ENCODE measurements at places on chromosomes 1 and 21.

DNA sequence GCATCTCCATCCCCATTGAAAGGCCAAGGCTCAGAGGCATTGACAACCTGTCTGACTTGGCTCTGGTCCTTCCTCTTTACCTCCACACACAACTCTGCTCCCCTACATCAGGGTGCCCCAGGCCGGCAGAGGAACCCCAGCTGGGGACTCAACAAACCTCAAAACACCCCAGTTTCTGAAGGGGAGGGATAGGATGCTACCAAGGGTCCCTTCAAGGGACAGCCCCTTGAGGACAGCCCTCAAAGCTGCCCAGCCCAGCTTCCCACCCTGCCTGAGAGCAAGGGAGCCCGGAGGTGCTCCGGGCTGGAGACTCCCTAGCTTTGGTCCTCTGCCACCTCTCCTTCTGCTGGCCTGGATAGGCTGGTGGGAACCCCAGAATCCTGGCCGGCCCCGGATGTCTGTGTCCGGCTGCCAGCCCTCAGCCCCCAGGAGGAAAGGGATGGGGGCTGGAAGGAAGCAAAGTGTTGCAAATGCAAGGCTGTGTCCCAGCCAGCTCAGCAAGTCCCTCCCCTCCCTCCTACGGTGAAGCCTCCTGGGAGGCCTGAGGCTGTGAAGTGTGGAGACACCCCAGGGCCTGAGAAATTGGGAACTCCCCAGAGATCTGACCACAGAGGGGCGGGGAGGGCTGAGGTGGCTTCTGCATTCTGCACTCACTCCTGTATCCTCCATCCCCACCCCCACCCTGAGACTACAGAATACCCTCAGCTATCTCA, 1.1 kb upstream of the MARCKSL1 start:
- peak; percentile 38 for DNase-seq

GRCh38 chr1:220123889-220124288, 30.0 kb downstream of the IARS2 start:
- DNase-seq, result peak; percentile 49

DNA sequence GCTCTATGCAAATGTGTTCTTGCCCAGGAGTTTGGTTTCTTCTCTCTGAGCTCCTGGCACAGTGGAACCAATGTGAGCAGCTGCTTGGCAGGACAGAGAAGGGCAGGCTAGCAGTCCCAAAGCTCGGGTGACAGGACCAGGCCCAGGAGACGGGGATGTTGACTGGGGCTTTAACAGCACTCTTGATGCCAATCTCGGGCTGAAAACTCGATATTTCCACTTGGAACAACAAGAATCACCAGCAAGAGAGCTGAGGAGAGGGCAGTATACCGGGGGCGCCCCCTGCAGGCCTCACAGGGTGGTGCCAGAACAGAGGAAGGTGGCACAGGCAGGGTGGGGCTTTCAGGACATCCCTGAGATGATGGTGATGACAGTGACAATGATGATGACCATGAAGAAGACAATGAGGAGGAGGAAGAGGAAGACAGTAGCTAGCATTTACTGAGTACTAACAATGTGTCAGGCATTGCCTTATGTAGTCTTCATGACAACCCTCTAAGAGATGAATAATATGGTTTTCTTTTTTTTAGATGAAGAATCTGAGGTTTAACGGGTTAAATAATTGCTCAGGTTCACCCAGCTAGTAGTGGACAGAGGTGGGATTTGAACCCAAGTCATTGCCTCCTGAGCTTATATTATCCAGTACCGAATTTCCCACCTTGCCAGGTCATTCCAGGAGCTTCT, 2.7 kb upstream of the KCNJ9 start:
- peak; percentile 79 for DNase-seq

DNA sequence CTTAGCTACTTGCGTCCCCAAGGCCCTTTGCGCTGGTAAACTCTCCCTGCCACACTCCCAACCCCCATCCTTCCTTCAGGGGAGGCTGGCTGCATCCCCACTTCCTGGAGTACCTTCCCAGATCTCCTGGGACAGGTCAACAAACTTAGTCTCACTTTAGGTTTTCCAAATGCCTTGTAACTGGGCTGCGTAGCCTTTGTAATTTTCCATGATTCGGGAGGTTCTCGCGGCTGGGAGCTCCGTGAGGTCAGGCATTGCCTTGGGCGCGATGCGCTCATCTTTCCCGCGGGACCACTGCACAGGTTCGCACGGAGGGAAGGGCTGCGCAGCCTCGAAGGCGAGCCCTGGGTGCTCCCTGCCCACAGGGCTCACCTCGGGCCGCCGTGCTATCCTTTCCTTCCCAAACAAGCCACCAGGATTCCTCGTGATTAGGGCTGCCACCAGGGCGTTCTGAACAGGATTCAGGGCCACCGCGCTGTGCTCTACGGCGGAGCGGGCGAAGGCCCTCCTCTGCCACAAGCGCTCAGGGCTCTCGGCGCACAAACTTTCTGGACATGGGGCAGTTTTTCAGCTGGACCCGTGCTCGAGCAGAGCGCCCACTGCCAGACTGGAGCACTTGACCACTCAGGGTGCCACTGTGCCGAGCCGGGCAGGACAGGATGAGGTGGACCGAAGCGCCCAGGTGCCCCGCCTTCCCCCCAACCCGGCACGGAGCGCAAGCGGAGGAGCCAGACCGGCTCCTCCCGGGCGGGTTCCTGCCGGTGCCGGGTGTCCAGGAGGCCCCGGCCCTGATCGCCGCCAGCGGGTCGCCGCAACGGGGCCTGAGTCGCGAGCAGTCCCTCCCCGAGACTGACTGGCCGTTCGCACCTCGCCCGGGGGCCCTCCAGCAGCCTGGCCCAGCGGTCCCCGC, 1.1 kb downstream of the TMPRSS2 start:
- DNase-seq, result no peak

- peak; percentile 55 for DNase-seq
Observed at GRCh38 chr1:63322114-63322943, at the start of gene FOXD3. FOXD3 (plus strand) TSS chr1:63322567; CDS start chr1:63323059, 492 bp downstream.

DNA sequence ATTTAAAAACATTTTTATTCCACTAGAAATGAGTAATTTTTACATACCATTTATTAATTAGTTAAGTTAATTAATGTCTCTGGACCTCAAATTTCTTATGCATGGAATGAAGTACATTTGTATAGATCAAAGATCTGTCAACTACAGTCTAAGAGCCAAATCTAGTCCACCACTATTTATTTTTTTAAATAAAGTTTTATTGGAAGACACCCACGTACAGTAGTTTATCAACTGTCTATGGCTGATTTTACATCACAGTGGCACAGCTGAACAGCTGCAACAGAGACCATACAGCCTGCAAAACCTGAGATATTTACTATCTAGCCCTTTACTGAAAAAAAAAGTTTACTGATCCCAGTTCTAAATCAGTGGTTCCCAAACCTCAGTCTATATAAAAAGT, 188.6 kb upstream of the HP1BP3 start:
- no peak for DNase-seq

DNA sequence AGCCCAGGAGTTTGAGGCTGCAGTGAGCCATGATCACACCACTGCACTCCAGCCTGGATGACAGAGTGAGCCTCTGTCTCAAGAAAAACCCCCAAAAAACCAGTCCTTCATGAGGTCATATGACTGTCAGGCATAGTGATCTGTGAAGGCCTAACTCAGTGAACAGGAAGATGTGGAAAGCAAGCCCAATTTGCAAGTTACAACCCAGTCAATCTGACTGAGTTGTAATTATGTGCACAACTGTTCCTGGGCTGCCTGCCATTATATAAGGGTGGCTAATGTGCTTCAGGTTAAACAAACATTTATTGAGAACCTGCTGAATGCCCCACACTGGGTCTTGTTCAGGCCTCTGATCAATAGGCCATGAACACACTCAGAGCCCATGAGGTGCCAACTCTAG, 38.2 kb upstream of the KIRREL1 start:
- no peak for DNase-seq

DNA sequence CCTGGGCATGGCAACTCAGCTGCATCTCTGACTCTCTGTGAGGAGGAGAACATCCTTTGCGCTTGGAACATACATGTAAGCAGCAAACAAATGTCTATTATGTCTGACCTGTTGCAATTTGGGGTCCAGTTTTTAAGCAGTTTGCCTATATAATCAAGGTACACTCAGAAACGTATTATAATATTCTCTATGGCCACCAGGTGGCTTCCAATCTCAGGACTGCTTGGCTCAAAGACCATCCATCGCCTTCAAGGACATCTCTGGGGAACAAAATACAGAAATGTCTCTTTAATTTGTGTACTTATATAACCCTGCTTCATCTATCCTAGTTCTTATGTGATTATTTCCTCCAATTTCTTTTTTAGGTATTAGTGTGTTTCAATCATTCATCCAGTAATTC, 227.2 kb downstream of the OLFM3 start:
- peak; percentile 32 for DNase-seq

GRCh38 chr1:31701091-31701736, 2.6 kb downstream of the COL16A1 start:
- DNase-seq, result no peak

DNA sequence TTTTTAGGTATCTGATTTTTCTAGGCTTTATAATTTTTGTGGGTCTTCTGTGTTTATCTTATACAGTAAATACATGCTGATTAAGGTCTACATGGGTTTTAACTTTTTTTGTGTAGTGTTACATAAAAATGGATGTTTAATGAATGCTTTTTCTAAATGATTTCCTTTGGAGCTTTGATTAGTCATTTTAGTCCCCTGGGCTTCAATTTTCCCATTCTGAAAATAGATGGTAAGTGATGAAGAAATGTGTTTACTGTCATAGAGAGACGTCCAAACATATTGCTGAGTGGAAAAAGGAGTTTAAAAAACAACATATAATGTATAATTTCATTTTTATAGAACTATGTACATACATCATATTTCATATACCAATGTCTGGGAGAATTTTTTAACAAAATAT, 140.9 kb upstream of the HMCN1 start:
- DNase-seq, result no peak

DNA sequence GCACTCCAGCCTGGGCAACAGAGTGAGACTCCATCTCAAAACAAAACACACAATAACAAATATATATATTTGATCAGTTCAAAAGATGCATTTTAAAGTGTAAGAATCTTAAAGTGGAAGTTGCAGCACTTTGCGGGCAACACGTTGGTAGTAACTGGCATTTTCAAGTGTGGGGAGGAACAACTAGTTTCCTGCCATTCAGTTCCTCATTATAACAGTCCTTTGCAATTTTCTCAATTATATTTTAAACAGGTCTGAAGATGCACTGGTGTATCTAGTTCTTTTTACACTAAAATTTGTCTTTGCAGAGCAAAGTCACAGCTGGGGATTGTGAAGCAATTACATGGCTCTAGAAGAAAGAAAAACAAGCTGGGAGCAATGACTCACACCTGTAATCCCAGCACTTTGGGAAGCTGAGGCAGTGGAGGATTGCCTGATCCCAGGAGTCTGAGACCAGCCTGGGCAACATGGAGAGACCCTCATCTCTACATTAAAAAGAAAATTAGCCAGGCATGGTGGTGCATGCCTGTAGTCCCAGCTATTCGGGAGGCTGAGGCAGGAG, 25.3 kb downstream of the RRAGC start:
- DNase-seq, result no peak

DNA sequence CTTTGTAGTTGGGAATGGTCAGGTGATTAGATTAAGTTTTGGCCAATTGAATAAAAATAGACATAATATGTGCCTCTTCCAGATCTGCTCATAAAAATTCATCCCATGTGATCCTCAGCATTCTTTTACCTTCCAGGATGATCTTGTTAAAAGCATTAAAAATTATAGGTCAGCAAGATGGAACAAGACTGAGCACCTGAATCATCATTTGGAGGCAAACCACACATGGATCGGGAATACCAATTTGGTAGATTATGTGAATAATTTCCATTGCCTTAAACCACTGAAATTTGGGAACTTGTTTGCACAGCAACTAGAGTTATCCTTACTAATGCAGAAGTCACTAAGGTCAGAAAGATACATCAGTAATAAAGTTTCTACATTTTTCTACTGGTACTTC, 681.4 kb upstream of the ADGRL2 start:
- DNase-seq, result no peak

DNA sequence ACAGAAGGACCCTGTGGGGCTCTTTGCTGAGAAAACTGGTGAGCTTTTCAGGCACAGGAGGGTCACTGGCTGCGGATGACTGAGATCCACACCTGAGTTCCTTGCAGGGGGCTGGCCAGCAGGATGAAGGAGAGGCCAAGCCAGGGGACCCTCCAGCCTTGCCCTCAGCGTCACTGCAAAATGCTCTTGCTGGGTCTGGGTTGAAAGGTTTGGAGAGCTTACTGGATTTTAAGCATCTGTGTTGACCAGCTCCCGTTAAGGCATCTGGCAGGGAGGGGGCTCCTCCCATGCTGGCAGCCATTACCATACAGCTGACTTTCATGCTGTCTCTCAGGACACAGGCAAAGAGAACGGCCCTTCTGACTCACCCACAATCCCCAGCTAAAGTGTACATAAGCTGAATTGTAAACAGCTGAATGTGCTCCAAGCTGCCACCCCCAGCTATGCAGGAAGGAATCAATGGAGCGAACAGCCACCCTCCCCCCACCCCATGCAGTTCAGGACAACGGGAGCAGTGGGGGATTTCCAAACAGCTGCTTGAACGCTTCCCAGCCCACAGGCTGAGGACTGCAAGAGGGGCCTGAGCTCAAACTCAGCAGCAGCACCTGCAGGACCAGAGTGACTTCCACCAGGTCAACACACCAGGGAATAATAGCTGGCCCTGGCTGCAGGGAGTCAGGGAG, 21.3 kb upstream of the A3GALT2 start:
- peak; percentile 60 for DNase-seq

GRCh38 chr1:29960876-29961275, 724.6 kb downstream of the PTPRU start:
- DNase-seq, result no peak

DNA sequence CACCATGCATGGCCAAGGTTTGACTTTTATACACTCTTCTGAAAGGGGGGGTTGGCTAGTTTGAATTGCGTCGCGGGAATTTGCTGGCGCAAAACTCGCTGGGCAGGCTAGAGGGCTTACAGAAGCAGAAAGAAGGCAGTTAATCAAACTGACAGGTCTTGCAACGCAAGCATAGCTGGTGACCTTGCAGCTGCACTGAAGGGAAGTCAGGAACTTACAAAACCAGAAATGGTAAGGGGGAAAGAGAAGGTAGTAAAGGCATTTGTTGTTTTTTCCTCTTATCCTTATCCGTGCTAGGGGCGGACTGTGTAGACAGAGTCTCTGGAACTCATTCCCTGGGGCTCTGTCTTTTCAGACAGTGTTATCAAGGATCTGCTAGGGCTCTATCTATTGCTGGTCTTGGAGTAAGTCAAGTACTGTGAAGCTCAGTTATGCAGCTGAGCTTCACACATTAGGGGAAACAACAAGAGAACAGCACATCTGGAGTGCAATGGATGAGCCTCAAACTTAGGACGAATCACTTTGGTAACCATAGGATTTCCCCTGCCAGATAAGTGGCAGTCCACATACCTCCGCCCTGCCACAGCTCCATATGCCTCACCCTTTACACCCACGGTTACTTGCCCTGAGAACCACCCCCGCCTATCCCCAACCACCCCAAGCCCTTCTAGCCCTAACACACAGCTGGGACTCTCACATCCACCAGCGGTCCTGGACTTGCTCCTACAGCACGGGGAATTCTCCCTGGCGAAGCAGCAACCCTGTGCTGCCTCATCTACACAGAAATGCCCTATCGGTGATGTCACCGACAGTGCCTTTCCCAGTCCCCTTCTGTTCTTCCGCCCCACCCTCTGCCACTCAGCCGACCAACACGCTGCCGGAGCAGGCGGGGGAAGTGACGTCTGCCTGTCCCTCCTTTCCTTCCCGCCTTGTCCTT, 251.4 kb downstream of the FAM72C start:
- DNase-seq, result no peak

- peak; percentile 74 for DNase-seq
Observed at GRCh38 chr1:84944767-84945486, 51.9 kb upstream of the LPAR3 start.
